ENCODE measurements at places on chromosomes 6 and 20.

- no peak overlapping the region for H3K27ac ChIP-seq
- no peaks in the 10 kb centered on the region for H3K27me3 ChIP-seq
- no peaks in the 10 kb centered on the region for H3K36me3 ChIP-seq
- no peak for DNase-seq
Observed at GRCh38 chr20:33933469-33933909, 60.2 kb upstream of the RALY start.

- no peaks in the 10 kb centered on the region for H3K4me1 ChIP-seq
- DNase-seq = no peak
- H3K27ac ChIP-seq = no peak overlapping the region
- H3K27me3 ChIP-seq = no peaks in the 10 kb centered on the region
- no peak overlapping the region for H3K4me3 ChIP-seq
- H3K36me3 ChIP-seq = no peaks in the 10 kb centered on the region
Observed at GRCh38 chr6:10310330-10310653, 104.6 kb downstream of the TFAP2A start.

- H3K4me3 ChIP-seq = no peak overlapping the region
- no peaks in the 10 kb centered on the region for H3K36me3 ChIP-seq
- H3K4me1 ChIP-seq = no peaks in the 10 kb centered on the region
- no peak overlapping the region for H3K27ac ChIP-seq
- no peaks in the 10 kb centered on the region for H3K27me3 ChIP-seq
Observed at GRCh38 chr6:134564705-134565104, 246.8 kb upstream of the SGK1 start.

GRCh38 chr6:81842254-81842653 is 89.8 kb upstream of the TENT5A start:
- no peaks in the 10 kb centered on the region for H3K4me1 ChIP-seq
- H3K4me3 ChIP-seq = no peak overlapping the region
- no peaks in the 10 kb centered on the region for H3K27me3 ChIP-seq
- H3K27ac ChIP-seq = no peak overlapping the region
- DNase-seq = no peak
- H3K36me3 ChIP-seq = no peaks in the 10 kb centered on the region

- DNase-seq = no peak
- H3K4me3 ChIP-seq = no peak overlapping the region
- H3K27ac ChIP-seq = no peak overlapping the region
- H3K36me3 ChIP-seq = no peaks in the 10 kb centered on the region
- H3K27me3 ChIP-seq = no peaks in the 10 kb centered on the region
Observed at GRCh38 chr20:62636446-62636845, 5.9 kb upstream of the SLCO4A1 start.

DNA sequence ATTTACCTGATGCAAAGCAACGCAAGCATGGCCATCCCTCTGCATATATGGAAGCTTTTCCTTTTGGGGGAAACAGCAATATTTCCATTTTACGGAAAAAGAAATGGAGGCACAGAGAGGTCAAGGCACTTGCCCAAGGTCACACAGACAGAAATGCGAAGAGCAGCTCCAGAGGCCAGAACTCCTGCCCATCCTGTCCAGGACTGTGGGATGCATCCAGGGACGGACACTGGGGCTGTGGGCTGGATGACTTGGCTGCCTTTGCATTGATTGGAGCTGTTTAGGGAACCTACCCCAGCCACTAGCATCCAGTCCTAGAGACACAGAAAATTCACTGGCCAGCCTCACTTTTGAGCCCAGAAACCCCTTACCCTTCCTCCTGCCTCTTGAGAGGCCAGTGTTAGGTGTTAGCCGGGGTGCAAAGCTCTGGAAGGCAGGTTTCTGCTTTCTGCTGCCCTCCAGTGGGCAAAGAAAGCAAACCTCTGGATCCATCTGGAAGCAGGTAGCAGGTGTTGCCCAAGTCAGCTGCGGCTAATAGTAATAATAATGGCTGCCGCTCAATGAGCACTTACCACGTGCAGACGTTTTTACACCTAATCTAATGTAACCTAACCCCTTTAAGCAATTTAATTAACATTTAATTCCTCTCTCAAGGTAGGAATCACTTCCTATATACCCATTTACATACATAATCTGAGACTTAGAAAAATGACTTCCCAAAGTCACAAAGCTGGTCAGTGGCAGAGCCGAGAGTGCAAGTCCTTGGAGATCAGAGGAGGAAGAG is 31.7 kb upstream of the CCN5 start:
- no peaks in the 10 kb centered on the region for H3K36me3 ChIP-seq
- H3K4me3 ChIP-seq = no peak overlapping the region
- no peak overlapping the region for H3K27ac ChIP-seq
- peaks cover 9% of the 10 kb centered on the region for H3K4me1 ChIP-seq
- no peaks in the 10 kb centered on the region for H3K27me3 ChIP-seq

- no peaks in the 10 kb centered on the region for H3K36me3 ChIP-seq
- no peak overlapping the region for H3K27ac ChIP-seq
- no peak overlapping the region for H3K4me3 ChIP-seq
- H3K27me3 ChIP-seq = no peaks in the 10 kb centered on the region
- no peak for DNase-seq
- no peaks in the 10 kb centered on the region for H3K4me1 ChIP-seq
Observed at GRCh38 chr6:40816601-40817000, 222.4 kb downstream of the UNC5CL start.

GRCh38 chr20:35451295-35451694 is 4.1 kb upstream of the CEP250 start:
- H3K4me1 ChIP-seq = peaks cover 25% of the 10 kb centered on the region
- no peaks in the 10 kb centered on the region for H3K27me3 ChIP-seq
- H3K36me3 ChIP-seq = no peaks in the 10 kb centered on the region
- no peak overlapping the region for H3K27ac ChIP-seq
- no peak for DNase-seq
- H3K4me3 ChIP-seq = no peak overlapping the region

DNA sequence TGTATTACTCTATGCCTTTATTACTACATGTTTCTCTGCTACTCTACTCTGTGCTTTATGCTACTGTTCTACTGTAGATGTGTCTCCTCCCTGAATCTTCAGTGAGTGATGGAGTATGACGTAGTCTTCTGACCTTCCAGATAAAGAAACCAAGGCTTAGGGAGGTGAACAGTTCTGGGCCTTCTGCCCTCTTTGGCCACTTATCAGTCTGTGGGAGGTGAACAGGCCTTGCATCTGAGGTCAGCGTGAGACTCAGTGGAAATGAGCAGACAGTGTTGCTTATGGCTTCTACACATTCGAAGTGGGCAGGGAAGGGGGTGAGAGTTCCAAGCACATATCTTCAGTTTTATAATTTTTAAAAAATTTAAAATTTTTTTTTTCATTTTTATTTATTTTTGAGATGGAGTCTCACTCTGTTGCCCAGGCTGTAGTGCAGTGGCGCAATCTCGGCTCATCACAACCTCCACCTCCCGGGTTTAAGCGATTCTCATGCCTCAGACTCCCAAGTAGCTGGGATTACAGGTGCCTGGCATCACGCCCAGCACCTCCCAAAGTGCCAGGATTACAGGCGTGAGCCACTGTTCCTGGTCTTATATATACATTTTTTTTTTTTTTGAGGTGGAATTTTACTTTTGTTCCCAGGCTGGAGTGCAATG is 24.2 kb downstream of the MYBL2 start:
- H3K27ac ChIP-seq = no peak overlapping the region
- no peak overlapping the region for H3K4me3 ChIP-seq
- no peaks in the 10 kb centered on the region for H3K36me3 ChIP-seq
- DNase-seq = no peak
- H3K27me3 ChIP-seq = no peaks in the 10 kb centered on the region

- peaks cover 17% of the 10 kb centered on the region for H3K4me1 ChIP-seq
- H3K27ac ChIP-seq = no peak overlapping the region
- no peak for DNase-seq
- H3K36me3 ChIP-seq = no peaks in the 10 kb centered on the region
Observed at GRCh38 chr20:58331961-58332551, 22.5 kb downstream of the RAB22A start.

DNA sequence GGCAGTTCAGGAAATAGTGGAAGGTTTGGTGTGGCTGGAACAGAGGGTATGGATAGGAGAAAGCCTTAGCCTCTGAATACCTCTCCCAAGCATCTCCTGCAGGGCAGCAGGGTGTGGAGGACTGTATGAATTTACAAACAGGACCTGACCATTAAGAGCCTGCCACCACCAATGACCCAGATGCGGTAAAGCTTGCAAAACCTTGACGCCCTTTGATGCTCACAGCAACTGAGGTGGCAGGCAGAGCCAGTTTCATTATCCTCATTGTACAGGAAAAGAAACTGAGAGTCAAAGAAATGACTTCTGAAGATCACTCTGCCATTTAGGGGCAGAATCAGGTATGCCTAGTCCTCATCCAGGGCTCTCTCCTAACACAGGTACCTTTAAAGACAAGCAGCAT is 2.4 kb downstream of the HM13 start:
- no peak for DNase-seq
- peaks cover 56% of the 10 kb centered on the region for H3K4me1 ChIP-seq
- H3K27me3 ChIP-seq = no peaks in the 10 kb centered on the region
- H3K36me3 ChIP-seq = no peaks in the 10 kb centered on the region
- peak overlapping the region; percentile 14 for H3K27ac ChIP-seq

GRCh38 chr6:45115696-45116095 is 212.4 kb upstream of the RUNX2 start:
- no peak overlapping the region for H3K27ac ChIP-seq
- no peaks in the 10 kb centered on the region for H3K27me3 ChIP-seq
- no peaks in the 10 kb centered on the region for H3K36me3 ChIP-seq
- H3K4me1 ChIP-seq = peaks cover 6% of the 10 kb centered on the region
- DNase-seq = no peak

- H3K4me3 ChIP-seq = no peak overlapping the region
- no peak for DNase-seq
- no peaks in the 10 kb centered on the region for H3K4me1 ChIP-seq
- H3K27ac ChIP-seq = no peak overlapping the region
Observed at GRCh38 chr20:19138758-19139157, 73.7 kb upstream of the SLC24A3 start.

DNA sequence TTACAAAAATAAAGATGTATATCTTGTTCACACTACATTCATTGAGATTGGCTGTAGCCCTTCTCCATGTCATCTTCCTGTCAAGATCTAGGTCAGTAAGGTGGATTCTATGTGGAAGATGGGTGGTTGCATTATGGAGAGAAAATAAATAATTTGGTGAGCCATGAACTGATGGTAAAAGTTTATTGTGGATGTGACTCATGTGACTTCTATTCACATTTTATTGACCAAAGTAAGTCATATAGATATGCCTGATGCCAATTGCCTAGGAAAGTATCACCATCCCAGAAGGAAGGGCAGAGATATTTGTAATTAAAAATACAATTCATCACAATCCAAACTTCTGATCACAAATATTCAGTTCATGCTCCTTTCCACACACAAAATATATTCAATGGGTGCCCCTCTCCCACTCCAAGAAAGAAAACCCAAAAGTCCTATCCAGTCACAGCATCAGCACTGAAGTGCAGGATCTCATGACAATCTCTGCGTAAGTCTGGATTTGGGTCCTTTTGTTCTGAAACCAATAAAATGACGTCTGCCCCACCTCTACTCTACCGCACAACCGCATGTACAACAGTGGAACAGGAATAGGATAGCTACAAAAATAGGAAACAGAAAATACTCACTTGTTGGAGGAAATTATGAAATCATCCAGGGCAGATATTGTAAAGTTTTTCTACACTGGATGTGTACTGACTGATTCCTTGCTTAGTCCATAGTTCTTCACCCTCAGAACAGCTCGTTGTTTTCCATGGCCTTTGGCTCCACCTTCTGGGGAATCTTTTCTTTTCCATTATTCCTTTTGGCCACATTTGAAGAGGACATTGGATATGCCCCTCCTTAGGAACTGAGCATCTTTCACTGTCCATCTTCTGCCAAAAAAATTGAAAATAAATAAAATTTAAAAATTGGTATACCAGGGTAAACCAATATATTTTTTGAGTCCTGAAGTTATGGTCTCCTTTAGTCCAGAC is 16.1 kb upstream of the SLC17A3 start:
- H3K36me3 ChIP-seq = no peaks in the 10 kb centered on the region
- no peak overlapping the region for H3K27ac ChIP-seq
- no peak for DNase-seq
- no peak overlapping the region for H3K4me3 ChIP-seq
- no peaks in the 10 kb centered on the region for H3K4me1 ChIP-seq

- no peaks in the 10 kb centered on the region for H3K4me1 ChIP-seq
- no peak overlapping the region for H3K4me3 ChIP-seq
- H3K27ac ChIP-seq = no peak overlapping the region
Observed at GRCh38 chr20:11581271-11581670, 336.4 kb upstream of the BTBD3 start.

GRCh38 chr6:75493400-75494064 is at the start of gene FILIP1:
Gene FILIP1, minus strand, starts transcription at chr6:75493800. Its CDS starts 78,828 bp downstream, at chr6:75414972.
- H3K36me3 ChIP-seq = no peaks in the 10 kb centered on the region
- peak within 1 kb of the TSS; percentile 44 for H3K27ac ChIP-seq
- no peaks in the 10 kb centered on the region for H3K4me1 ChIP-seq
- H3K27me3 ChIP-seq = no peaks in the 10 kb centered on the region

- no peak overlapping the region for H3K4me3 ChIP-seq
- peaks cover 7% of the 10 kb centered on the region for H3K4me1 ChIP-seq
- H3K27me3 ChIP-seq = no peaks in the 10 kb centered on the region
- H3K27ac ChIP-seq = no peak overlapping the region
- no peaks in the 10 kb centered on the region for H3K36me3 ChIP-seq
Observed at GRCh38 chr20:44111712-44112335, 75.2 kb downstream of the JPH2 start.

DNA sequence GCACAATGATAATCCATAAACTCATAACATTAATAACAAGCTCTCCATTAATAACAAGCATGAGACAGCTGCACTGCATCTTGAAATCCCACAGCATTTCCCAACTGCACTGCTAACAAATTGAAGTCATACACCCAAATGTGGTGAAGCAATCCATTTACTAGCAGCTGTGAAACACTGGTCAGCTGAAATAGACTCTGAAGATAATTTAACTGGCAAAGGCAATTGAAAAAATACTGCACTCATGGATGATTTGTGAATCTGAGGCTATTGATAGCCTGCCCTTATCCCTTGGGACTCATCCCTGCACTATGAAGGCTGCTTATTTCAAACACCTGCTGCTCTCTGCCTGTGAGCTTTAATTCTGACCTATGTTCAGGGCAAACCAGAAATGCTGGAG is 49.1 kb upstream of the PLCB1 start:
- DNase-seq = no peak
- H3K27ac ChIP-seq = no peak overlapping the region
- H3K36me3 ChIP-seq = no peaks in the 10 kb centered on the region

GRCh38 chr6:32973144-32974015 is 5.0 kb downstream of the BRD2 start:
- peak overlapping the region; percentile 60 for H3K4me3 ChIP-seq
- peak overlapping the region; percentile 100 for H3K27ac ChIP-seq
- H3K4me1 ChIP-seq = peaks cover 44% of the 10 kb centered on the region
- H3K36me3 ChIP-seq = peaks cover 47% of the 10 kb centered on the region
- no peak for DNase-seq
